NCI-H1436 treated with DMSO at 0.1 percent for 48 hours (cell line): ENCODE measurements at places on chromosomes 16 and 17.

DNA sequence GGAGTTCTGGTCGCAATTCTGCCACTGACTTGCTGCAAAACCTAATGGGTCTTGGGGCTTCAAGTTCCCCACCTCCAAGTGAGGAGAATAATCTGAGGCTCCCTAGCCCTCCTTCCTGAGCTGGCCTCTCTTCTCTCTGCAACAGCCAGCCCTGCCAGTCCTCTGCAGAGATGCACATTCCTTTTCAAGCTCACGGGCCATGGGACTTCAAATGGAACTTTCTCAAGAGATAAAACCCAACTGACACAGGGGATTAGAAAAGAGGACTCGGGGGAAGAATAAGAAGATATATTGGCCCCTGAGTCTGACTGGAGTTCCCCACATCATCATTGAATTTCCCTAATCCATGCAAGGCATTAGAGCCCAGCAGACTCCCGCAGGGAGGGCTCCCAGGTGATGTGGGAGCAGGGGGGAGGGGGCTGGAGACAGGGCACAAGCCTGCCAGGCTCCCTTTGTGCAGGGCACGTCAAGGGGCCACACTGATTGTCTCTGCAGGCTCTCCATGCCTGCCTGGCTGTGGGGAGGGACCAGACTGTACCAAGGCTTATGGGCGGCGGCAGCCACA lies 131.0 kb downstream of the CCDC144A start:
- DNase-seq, result no peak

DNA sequence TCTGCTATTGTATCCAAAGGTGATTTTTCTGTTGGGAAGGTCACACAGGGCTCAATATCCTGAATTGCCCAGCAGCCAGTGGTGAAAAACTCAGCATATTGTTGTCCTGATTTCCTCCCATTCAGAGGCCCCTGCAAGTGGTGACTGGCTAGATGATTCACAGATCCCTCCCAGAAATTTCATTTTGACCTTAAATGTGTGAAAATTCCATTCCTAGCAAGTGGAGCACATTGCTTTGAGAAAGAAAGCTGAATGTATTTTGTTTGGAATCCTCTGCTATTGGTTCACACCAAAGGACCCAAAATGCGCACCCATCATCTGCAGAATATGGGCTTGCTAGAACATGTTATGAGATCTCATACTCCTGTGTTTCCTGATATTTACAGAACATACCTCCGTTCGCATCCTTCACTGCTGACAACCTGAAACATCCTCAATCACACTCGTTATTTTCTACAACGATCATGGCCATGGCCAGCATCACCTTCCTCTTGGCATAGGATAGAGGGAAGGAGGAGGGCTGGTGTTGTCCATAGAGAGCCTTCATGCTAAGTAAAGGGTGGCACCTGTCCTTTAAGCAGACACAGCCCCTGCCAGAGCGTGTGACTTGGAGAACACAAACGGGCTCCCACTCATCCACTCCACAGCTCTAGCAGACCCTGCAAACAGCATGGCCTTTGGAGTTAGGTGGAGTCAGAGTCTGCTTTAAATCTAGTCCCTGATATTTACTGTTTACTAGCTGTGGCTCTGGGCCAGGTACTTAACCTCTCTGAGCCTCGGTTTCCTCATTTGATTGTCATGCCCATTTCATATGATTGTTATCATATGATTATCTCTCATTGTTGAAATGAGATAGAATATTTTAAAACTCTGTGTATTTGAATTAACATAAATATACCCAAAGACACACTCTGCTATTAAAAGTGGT lies 30.4 kb upstream of the NFAT5 start:
- DNase-seq, result no peak

DNA sequence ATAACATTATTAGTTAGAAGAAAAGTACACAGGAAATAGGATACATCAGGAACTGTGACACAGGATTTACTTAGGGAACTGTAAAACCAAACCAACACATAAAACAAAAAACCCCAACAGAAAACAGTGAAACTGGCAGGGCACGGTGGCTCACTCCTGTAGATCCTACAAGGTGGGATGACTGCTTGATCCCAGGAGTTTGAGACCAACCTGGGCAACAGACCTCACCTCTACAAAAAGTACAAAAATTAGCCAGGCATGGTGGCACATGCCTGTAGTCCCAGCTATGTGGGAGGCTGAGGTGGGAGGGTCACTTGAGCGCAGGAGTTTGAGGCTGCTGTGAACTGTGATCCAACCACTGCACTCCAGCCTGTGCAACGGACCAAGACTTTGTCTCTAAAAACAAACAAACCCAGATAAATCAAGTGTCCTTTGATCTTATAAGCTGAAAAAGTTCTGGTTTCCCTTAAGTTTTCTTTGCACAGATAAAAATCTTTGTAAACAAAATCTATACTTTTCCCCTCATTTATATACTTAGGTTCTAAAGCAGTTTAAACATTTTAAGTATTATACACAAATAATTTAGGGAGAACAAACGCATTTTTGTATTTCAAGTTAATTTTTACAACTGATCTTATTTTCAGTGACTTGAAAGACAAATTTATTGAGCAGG lies 111.5 kb upstream of the TOB1 start:
- no peak for DNase-seq

DNA sequence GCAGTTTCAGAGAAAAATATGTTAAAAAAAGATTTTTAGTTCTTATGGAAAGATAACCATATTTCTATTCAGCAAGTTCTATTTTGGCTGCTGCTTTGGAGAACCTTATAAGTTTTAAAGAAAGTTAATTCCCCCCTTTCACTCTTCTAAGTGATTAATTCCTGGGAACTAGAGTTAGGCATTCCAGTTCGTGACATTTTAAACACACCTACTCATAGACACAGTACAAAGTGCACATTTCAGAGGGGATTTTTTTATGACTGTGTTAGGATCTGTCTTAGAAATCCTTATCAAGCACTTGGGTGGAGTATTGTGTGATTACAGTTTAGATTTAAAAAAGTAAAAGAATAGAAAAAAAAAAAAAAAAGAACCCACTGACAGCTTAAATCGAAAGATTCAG lies 3.5 kb upstream of the CDH11 start:
- no peak for DNase-seq

GRCh38 chr17:50538549-50539410 lies 6.2 kb downstream of the EPN3 start:
- DNase-seq, result no peak

- DNase-seq, result no peak
These were observed 221.9 kb upstream of the CACNG5 start for GRCh38 chr17:66612993-66613392.

GRCh38 chr17:76131692-76132573 lies 9.1 kb downstream of the FOXJ1 start:
- DNase-seq, result no peak

DNA sequence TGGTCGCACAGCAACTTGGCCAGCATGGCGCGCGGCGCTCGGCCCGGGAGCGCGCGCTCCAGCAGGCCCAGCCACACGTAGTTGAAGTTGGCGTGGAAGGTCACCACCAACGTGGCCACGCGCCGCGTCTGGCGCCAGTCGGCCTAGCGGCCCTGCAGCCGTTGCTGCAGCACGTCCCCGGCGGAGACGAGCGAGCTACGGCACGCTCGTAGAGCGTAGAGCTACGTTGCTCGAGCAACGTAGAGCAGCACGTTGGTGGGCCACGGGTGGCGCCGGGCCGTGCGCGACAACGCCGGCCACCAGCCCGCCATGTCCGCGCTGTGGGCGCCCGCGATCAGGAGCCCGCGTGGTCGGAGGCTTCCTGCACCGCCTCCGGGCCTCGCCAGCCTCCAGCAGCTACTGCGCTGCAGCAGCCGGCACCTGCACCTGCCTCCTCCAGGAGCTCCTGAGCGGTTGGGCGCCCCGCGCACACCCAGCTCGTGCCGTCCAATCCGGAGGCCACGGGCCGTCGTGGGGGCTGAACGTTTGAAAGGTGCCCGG lies 13.4 kb upstream of the SULT1A1 start:
- no peak for DNase-seq

DNA sequence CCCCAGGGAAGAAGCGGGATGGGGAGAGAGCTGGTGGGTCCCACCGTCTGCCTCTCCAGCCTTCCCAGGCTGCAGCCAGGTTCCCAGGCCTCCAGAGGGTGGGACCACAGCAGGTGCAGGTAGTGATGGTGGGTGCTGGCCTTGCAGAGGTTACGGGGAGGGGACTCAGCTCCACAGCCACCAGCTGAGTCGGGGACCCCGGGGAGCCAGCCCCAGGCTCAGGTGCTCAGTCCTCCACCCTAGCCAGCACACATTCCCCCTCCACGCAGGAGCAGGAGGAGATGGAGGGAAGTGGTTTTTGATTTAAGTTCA lies 5.0 kb downstream of the TP53I13 start:
- no peak for DNase-seq

GRCh38 chr17:18141210-18141803 lies 32.8 kb downstream of the MYO15A start:
- peak; percentile 37 for DNase-seq

- DNase-seq, result no peak
These were observed 32.7 kb upstream of the ICAM2 start for GRCh38 chr17:64053101-64053500.

GRCh38 chr16:8931859-8932258 lies 31.8 kb downstream of the USP7 start:
- DNase-seq, result no peak

DNA sequence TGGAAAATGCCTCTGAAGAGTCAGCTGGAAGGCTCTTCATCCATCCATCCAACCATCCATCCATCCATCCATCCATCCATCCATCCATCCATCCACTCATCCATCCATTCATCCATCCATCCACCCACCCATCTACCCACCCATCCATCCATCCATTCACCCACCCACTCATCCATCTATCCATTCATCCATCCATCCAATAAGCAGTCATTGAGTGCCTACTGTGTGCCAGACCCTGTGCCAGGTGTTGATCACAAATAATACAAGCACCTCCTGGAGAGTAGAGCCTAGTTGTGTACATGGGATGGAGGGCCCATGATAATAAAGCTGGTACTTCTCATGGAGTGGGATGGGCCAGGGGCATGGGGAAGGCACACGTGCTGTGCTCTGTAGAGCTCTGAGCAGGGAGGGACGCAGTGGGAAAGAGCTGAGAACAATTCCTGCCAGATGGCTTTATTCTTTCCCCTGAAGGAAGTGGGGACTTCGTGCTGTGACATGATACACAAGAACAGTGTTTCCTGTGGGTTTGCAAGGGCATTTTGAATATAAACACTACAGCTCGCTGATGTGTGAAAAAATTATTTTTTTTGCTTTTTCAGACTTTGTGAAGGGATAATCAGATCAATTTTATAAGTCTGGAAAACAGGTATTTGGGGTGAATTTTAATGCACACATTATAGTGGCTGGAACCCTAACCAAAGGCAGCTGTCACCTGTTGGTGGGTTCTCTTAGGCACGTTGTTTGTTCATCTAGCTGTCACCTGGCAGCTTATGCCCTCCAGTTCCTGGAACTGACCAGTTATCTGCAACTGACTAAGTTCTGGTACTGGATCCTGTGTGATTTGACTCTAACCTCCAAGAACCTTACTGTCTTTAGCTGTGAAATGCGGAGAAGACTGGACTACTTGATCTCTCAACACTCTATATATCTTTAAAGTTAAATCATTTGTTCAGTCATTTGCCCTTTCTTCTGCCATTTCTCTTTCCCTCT lies 61.3 kb downstream of the PRKCB start:
- DNase-seq, result no peak

- no peak for DNase-seq
These were observed 17.7 kb upstream of the ADCY9 start for GRCh38 chr16:4133897-4134372.

- DNase-seq, result no peak
These were observed 73.4 kb downstream of the MYO1D start for GRCh38 chr17:32803544-32803943.

- DNase-seq, result no peak
These were observed 69.8 kb upstream of the DNAH17 start for GRCh38 chr17:78647032-78647431.

GRCh38 chr17:17940441-17940911 lies 31.7 kb downstream of the TOM1L2 start:
- no peak for DNase-seq

DNA sequence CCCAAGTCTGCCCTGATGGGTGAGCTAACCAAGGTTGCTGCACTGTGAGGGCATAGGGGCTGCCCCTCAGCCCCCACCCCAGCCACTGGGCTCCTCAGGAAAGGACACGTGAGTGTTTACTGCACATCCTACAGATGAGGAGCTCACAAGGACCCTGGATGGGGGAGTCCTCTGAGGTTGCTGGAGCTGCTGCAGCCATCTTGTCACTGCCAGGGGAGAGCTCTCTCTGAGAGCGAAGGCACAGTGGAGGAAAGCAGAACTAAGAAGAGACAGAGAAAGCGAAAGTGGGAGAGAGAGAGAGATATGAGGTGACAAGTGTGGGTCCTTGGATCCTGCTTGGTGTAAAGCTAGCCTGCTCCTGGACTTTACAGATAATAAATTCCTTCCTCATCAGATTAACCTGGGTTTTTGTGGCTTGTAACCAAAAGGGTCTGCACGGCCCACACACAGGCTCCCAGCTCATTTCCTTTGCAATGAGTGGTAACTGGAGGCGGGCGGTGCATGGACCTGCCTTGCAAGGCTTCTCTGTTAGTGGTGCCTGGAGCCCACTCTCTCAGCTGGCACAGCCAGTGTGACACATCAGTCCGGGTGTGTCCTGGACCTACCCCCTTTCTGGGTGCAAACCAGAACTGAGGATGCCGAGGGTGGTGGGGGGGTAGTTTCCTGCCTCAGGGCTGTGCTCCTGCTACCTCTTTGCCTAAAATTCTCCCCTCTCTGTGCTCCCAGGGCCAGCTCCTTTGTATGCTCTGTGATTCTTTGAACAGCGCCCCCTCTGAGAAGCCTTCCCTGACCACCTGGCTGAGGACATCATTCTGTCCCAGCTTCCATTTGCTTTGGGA lies 14.2 kb downstream of the SNX20 start:
- no peak for DNase-seq

GRCh38 chr16:88760424-88761142 lies 24.4 kb downstream of the PIEZO1 start:
- DNase-seq, result no peak
